ENCODE measurements at places on chromosomes 6 and 20. TPM values are rescaled to one million over a fixed set of nuclear protein-coding genes. Genes with fewer than 3 reads are reported as not detected.

Gene PPP1R16B
- polyA plus RNA-seq: 8.3 TPM

Gene TMEM170B
- polyA plus RNA-seq: 9.5 TPM

Gene FABP7
- 0.73 TPM for polyA plus RNA-seq

Gene PRSS16
- 0.61 TPM for polyA plus RNA-seq

Gene GPR6
- polyA plus RNA-seq: not detected

Gene PTCRA
- polyA plus RNA-seq: 0.23 TPM

Gene PSORS1C2
- not detected for polyA plus RNA-seq

Gene TRIM39
- 16.1 TPM for polyA plus RNA-seq

Gene IP6K3
- polyA plus RNA-seq: 0.83 TPM

Gene PRDM13
- polyA plus RNA-seq: not detected

All from renal pelvis (tissue), 12 donors.